ENCODE measurements at places on chromosomes 3 and 15.
A peak's percentile ranks its signal among the peaks of the same experiment; 100 is the strongest.

- DNase-seq: no peak
Observed at GRCh38 chr15:56759450-56759845, 26.1 kb upstream of the ZNF280D start.

DNA sequence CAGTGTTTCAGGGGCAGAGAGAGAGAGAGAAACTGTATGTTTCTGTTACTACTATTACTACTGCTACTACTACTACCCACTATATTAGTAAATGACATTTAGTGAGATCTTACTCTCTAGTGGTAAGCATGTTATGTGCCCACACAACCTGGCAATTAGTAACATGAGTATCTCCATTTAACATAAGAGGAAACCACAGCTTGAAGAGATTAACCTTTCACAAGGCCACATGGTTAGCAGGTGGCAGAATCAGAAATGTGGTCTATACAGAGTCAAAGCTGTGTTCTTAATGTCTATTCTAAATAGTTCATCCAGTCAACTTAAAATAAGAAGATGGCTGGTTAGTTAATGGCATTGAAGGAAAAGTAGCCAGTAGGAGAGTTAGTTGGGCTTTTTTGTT is 961.6 kb downstream of the MCTP2 start:
- DNase-seq: no peak

- no peak for DNase-seq
Observed at GRCh38 chr15:77025083-77025901, 30.4 kb downstream of the PSTPIP1 start.

DNA sequence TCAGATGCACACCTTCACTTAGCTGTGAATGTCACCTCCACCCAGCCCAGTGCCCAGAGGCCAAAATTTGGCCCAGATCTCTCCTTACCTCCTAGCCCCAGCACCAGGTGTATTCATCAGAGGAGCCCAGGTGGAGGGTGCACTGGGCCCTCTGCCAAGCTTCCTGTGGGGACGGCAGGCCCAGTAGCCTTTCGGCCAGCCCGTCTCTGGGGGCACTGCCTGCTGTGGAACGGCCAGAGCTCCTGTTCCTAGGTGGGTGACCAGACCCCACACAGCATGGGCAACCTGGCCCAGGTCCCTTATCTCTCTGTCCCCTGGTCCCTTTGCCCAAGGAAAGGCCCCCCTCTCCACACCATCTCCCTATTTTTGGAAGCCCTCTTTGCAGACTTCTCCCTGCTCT is 67.8 kb downstream of the AAGAB start:
- DNase-seq: no peak

DNA sequence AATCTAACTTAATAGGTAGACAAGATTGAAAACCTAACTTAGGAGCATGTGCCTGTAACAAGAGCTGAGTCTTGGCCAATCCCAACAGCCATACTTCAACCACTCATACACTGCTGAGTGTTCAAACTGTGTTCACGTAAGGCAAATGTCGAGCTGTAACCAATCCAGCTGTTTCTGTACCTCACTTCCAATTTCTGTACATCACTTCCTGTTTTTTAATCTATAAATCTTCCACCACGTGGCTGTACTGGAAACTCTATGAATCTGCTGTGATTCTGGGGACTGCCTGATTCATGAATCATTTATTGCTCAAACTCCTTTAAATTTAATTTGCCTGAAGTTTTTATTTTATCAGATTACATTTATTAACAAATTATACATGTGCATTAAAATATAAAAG is 44.6 kb upstream of the NEDD4 start:
- DNase-seq: no peak

- DNase-seq: no peak
Observed at GRCh38 chr3:142168514-142168913, 19.2 kb upstream of the TFDP2 start.

DNA sequence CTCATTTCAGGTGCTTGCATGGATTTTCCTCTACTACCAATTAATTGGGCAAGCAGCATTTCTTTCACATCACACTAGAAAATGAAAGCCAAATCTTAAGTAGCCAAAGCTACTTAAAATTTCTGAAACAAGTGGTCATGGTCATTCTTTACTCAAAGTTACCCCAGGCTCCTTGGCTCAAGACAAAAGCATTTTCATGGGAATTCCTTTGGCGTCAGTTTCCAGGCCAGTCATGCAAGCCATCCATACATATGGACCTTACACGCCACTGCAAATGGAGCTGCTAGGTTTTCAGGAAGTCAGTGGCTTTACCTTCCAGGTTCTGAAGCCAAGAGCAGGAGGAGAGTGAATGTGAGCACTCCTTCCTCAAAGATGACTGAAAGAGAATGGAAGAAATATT is 83.7 kb upstream of the IL12A start:
- DNase-seq: no peak

- peak; percentile 76 for DNase-seq
Observed at GRCh38 chr15:48250640-48251076, 44.6 kb downstream of the SLC12A1 start.

- DNase-seq: no peak
Observed at GRCh38 chr15:80484333-80484864, 80.2 kb downstream of the ARNT2 start.

DNA sequence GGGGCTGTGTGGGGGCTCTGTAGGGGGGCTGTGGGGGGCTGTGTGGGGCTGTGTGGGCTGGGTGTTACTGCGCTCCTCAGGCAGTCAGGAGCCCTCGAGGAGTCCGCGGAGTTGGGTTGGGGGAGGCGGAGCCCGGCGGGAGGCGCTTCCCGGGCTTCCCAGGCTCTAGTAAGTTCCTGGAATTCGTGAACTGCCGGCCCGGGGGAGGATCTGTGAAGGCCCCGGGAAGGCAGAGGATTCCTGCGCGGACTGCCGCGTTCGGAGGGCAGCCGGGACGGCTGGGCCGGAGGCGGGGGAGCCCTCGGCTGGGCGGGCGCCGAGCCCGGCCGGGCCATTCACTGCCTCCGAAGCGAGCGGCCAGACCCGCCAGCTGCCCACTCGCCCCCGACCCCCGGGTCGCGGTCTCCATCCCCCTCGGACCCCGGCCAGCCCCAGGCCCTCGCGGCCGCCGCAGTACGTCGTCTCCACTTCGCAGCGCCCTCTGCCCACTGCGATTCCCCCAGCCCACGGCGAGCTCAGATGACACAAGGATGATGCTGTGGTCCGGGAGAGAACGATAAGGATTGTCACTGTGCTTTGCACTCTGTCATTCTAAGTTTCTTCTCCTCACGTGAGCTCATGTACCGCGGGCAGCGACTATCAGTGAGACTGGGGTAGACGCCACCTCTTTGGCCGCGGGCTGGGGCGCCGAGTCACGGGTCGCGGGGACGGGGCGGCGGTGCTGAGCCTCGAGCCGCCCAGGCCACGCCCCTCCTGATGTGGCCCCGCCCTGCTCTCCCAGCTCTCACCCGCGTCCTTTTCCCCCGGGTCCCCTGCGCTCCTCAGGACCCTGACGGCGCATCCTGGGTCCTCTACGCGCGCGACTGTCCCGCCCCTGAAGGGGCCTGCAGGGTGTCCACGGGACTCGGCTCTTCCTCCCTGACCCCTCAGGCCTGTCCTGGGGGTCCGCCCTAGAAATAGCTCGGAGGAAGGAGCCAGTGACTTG is 65.3 kb downstream of the KLF13 start:
- DNase-seq: no peak

DNA sequence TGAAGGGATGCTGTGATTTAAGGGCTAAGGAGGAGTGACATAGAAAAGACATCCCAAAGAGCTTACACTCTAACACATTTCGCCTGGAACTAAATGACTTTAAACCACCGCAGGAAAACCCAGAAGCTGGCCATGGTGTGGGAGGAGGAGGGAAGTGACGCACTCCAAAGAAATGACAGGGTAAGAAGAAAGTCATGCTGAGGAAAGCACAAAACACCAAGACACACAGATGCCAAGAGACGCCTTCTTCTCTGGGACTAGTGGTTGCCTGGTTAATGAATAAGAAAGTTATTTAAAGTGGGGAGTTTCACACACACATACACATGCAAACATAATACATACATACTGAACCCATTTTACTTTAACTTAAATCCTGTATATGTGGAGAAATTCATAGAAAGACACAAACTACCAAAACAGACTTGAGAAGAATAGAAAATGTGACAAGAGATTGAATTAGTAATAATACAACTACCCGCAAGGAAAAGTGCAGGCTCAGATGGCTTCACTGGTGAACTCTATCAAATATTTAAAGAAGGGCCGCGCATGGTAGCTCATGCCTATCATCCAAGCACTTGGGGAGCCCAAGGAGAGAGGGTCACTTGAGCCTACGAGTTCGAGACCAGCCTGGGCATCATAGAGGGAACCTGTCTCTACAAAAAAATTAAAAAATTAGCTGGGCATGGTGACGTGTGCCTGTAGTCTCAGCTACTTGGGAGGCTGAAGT is 125.5 kb downstream of the NSMCE3 start:
- DNase-seq: no peak

DNA sequence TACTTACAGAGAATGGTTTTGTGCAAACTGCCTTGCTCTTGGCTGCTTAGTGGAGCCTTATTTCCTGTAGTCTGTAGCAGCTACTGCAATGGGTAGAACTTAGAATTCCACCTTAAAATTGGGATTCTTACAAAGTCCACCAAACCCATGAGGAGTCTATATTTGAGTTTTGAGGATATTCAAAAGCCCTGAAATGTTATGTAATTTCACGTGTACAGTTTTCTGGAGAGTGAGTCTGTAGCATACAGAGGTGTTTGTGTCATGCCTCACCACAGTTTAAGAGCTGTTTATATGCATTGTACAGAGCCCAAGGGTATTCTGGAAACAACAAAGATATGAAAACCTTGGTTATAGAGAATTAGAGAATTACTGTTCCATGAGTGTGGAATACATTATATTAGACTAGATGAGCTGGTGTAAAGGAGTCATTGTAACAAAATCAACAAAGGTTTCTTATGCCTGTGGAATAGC is 114.4 kb downstream of the MBNL1 start:
- DNase-seq: no peak

DNA sequence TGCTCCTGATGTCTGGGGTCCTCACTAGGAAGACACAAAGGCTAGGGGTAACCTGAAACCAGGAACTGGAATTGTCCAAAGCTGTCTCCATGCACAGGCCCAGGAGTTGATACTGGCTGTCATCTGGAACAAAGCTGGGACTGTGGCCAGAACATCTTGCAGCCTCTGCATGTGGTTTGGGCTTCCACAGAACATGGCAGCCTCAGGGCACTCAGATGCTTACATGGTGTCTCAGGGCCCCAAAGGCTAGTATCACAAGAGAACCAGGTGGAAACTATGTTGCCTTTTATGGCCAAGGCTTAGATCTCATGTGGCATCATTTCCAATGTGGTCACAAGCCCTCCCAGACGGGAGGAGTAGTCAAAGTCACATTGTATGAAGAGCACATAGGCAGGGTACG is 335.2 kb upstream of the TRIM42 start:
- DNase-seq: peak; percentile 24

GRCh38 chr3:142568393-142569017 is 10.0 kb downstream of the ATR start:
- DNase-seq: no peak

- DNase-seq: no peak
Observed at GRCh38 chr15:64943512-64944225, 32.0 kb downstream of the ANKDD1A start.

- DNase-seq: no peak
Observed at GRCh38 chr15:80712956-80713355, 17.8 kb downstream of the ABHD17C start.

DNA sequence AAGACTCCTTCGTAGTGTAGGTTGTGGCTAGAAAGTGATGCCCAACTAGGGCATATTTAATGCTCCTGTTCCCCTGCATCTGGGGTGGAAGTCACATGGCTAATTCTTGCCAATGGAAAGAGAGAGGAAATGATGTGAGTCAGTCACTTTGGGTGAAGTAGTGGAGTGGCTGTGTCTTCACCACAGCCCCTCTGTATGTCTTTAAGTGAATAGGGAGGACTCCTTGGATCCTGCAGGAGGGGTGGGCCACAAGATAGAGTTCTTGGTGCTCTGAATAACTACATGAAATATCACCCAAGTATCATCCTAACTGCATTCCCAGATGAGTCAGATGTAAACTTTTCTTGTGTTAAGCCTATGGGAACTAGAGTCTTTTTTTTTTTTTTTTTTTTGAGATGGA is 17.8 kb upstream of the MB21D2 start:
- no peak for DNase-seq

- no peak for DNase-seq
Observed at GRCh38 chr3:46708401-46709156, 7.4 kb downstream of the TMIE start.

DNA sequence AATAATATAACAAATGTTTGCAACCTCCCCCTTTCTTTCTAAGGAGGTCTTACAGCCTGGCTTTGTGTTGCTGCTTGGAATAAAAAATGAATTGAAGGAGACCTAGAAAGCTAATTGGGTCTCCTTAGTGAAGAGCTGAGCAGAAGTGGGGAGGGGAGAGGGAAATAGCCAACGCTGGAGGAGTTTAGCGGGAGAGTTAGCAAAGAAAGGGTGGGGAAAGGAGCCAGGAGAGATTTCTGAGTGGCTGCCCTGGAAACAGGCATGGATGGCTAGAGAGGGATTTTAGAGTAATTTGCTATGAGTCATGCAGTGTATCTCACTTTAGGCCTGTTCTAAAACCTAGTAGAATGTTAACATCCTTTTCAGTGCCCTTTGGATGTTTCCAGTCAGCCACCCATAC is 45.2 kb upstream of the PFN2 start:
- DNase-seq: no peak

GRCh38 chr15:69496001-69496400 is 43.4 kb downstream of the RPLP1 start:
- DNase-seq: no peak

- DNase-seq: no peak
Observed at GRCh38 chr15:39434751-39435238, 146.1 kb upstream of the THBS1 start.

DNA sequence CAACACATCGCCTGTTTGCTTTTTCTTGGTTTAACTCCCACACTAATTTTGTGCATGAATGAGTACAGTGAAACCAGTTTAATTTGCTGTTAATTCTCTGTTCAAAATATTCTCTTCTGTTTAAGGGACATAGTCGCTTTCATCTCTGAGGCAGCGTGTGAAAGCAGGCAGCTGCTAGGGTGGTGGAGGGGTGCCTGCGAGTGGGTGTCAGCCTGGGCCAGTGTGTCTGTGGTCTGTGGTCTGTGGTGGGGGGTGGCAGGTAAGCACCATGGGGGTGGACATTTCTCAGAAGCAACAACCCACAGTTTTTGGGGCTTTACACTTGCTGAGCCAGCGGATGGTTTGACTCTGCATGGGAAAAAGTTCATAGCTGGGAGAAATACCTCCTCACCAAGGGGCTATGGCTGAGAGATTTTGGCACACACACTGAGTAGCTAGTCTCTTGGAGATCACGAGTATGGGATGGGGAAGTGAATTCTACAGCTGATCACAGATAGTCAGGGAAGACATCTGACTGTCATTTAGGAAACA is 109.2 kb downstream of the EPHB1 start:
- no peak for DNase-seq

GRCh38 chr3:72699631-72700030 is 148.6 kb downstream of the SHQ1 start:
- DNase-seq: no peak

- peak; percentile 49 for DNase-seq
Observed at GRCh38 chr3:151168269-151169094, 34.5 kb downstream of the GPR171 start.

DNA sequence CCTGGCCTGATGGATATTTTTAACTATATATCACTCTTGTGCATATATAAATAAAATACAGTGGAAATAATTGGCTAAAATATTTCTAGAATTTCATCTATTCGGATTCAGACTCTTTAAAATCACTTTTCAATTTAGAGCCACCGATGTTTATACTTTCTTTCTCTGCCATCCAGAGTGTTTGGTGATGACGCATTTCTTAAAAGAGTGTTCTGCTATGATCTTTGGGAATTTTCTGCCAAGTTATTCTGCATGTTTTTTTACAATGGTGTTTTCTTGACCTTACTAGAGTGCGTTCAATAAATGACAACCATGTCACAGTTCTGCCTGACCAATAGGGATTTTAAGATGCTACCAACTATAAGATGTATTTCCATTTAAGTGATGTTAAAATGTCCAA is 30.2 kb downstream of the PPP2R3A start:
- DNase-seq: no peak
